ENCODE measurements at places on chromosomes 5 and 9. TPM values are rescaled to one million over a fixed set of nuclear protein-coding genes. Genes with fewer than 3 reads are reported as not detected.

DNA sequence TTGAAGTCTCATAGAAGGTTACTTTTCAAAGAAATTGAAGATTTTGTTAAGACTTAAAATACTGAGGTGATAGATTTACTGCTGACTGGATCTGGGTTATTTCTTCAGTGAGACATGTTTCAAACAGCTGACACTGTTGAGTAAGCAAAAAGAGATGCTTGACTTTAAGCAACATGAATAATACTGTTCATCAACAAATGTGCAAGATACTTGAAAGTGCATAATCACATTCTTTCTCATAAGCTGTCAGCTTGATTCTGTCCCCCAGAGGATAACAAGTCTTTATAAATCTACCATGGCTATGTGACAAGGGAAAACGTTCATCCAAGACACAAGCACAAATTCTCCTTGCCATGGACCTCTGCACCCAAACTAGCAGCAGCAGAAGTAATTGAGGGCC, 260.1 kb upstream of the CDH18 start:
- DNase-seq, result no peak

GRCh38 chr5:89401012-89401411, 518.0 kb upstream of the MEF2C start:
- no peak for DNase-seq

GRCh38 chr5:89338935-89339334, 456.0 kb upstream of the MEF2C start:
- no peak for DNase-seq

SH2D3C gene
- total RNA-seq, result not detected

ACTBL2 gene
- total RNA-seq, result 2.2 TPM

PCDHA1 gene
- not detected for total RNA-seq

GABRG2 gene
- total RNA-seq, result not detected

Measured in epithelial cell of proximal tubule (primary cell).